ENCODE measurements at places on chromosomes 1 and 21. TPM values are rescaled to one million over a fixed set of nuclear protein-coding genes. Genes with fewer than 3 reads are reported as not detected.

ATAD3A gene
- total RNA-seq, result 10.8 TPM

CTSE gene
- total RNA-seq, result 0.22 TPM

- no peak for DNase-seq
- H3K36me3 ChIP-seq, result no peaks in the 10 kb centered on the region
- no peaks in the 10 kb centered on the region for H3K27me3 ChIP-seq
Measured at GRCh38 chr1:199747984-199748383, 279.5 kb upstream of the NR5A2 start.

DNA sequence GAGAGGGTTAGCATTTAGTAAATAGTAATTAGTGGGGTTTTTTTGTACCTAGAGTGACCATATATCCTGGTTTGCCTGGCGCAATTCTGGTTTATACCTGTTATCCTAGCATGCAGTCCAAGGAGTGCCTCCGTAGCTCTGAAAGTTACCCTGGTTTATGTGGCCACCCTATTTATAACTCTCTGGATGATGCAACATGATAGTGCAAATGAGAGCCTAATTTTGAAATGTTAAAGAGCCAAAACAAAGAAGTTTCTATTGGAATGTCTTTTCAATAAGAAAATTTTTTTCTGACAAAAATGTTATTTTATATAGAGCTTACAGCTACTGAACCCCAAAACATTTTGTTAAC lies 5.7 kb downstream of the AHCYL1 start:
- H3K27ac ChIP-seq, result no peak overlapping the region
- no peak for DNase-seq
- H3K27me3 ChIP-seq, result no peaks in the 10 kb centered on the region

- H3K4me3 ChIP-seq, result peak overlapping the region; percentile 81
- H3K36me3 ChIP-seq, result no peaks in the 10 kb centered on the region
- DNase-seq, result no peak
- H3K27me3 ChIP-seq, result no peaks in the 10 kb centered on the region
- peaks cover 4% of the 10 kb centered on the region for H3K4me1 ChIP-seq
Measured at GRCh38 chr1:42658877-42659337, 684 bp downstream of the PPIH start.

- H3K4me1 ChIP-seq, result no peaks in the 10 kb centered on the region
- H3K27ac ChIP-seq, result no peak overlapping the region
- no peaks in the 10 kb centered on the region for H3K27me3 ChIP-seq
- peak; percentile 39 for DNase-seq
- no peak overlapping the region for H3K4me3 ChIP-seq
- H3K36me3 ChIP-seq, result no peaks in the 10 kb centered on the region
Measured at GRCh38 chr1:25117233-25117823, 115.0 kb downstream of the SYF2 start.
